Activated T-helper 17 cell treated with anti-CD3 and anti-CD28 coated beads, Interleukin-2, amount 50 U/mL, for 72 hours (primary cell): ENCODE measurements at places on chromosomes 5 and 9. TPM values are rescaled to one million over a fixed set of nuclear protein-coding genes. Genes with fewer than 3 reads are reported as not detected.
A peak's percentile ranks its signal among the peaks of the same experiment; 100 is the strongest.

Gene MED27
- 34.6 TPM for total RNA-seq

- ATAC-seq: no peak
Measured at GRCh38 chr5:122156724-122157325, 27.5 kb downstream of the ZNF474 start.

GRCh38 chr5:56110646-56111403 is 116.1 kb upstream of the IL6ST start:
- no peak for ATAC-seq

DNA sequence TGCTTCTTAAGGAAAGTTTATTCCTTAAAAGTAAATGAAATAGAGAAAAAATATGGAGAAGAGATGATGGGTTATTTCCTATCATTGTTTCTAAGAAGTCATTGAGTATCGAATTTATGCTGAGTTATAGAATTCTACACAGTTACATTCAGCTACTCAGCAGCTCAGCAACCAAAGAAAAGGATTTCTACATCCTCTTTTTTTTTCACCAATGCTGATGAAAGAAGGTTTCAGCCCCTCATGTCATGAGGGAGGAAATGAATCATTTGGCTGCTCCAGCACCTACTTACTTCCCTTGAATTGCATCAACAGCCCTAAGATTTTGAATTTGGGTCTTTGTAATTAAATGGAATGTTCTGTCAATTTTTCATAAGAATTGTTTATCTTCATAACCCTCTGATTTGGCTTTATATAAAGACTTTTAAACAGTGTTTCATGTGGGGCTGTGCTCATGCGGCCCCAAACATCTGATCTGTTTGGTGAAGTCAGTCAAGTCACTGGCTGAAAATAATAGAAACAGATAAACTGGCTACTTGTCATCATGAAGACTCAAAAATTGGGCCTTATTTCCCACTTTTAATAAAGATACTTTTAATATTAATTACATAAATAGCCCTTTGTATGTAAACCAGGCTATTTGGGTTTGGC is 18.5 kb upstream of the SNX2 start:
- ATAC-seq: peak; percentile 59

DNA sequence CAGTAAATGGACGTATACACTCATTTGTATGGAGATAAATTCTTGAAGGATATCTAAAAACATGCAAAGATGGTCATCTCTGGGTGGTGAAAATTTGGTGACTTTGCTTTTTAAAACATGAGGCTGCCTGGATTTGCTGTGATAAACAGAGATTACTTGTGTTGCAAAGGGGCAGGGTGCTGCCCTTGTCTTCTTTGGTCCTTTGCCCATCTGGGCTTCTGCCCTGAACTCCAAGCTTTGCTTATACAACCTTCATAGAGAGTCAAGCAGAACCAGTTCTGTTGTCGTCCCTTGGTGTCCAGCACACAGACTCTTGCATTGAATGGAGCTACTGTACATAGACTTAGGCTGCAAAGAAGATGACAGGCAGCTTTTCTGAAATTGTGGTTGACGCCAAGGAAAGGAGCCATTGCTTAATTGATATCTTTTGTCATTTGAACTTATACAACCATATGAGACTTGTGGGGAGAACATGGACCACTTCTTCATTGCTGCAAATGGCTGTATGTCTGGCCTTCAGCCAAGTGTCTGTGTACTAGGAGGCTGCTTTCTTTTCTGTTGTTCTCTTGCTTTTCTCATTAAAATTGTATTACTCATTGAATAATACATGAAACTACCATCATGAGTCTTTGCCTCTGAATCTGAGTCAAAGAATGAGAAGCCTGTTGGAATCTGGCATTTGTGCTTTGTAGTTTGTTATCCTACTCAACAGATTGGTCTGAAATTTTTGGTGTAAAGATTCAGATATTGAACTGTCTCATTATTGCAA is 152.5 kb downstream of the DMRT2 start:
- ATAC-seq: no peak

Gene ANKRD20A1
- 9.6 TPM for total RNA-seq

Gene KIF24
- 7.1 TPM for total RNA-seq

DNA sequence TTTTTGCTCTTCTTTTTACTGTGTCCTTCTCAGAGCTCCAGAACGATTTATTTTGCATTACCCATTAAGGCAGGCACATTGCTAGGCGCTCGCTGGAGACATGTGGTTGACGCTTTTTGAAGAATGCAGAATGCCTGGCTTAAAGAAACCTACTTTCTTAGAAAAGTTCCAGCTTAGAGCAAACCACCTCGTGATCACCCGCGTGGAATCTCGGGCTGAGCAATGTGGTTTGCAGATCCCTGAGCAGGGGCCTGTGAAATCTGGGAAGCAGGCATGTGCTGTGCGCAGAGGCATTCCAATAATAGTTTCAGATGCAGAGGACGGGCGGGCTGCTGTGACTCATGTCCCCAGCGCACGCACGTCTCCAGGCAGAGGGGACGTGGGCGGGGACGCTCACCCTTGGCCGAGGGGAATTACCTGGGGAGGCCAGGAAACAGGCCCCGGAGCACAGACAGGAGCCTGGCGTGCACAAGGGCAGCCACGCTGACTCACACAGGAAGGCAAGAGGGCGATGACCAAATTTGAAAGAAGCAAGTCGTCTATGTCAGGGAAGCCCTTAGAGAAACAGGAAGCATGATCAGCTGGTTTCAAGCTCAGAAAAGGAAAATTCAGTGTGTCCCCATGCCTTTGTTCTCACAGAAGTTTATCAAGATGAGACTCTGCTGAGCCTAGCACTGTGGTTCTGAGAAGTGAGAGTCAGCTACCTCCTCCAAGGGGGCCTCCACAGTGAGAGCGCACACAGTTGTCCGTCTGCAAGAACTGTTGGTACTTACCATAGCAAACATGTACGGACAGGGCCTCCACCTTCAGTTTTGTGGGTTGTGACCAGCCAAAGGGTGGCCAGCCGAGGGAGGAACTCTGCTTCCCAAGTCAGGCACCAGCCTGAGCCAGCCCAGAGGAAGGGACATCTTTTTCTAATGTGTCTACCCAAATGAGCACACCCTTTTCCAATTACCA is 218.6 kb downstream of the PIK3R1 start:
- ATAC-seq: peak; percentile 94

GRCh38 chr5:103539376-103540330 is 22.9 kb downstream of the NUDT12 start:
- ATAC-seq: no peak

Gene HTR1A
- not detected for total RNA-seq

Gene IGFBPL1
- total RNA-seq: not detected

Gene CATSPER3
- total RNA-seq: 0.50 TPM

DNA sequence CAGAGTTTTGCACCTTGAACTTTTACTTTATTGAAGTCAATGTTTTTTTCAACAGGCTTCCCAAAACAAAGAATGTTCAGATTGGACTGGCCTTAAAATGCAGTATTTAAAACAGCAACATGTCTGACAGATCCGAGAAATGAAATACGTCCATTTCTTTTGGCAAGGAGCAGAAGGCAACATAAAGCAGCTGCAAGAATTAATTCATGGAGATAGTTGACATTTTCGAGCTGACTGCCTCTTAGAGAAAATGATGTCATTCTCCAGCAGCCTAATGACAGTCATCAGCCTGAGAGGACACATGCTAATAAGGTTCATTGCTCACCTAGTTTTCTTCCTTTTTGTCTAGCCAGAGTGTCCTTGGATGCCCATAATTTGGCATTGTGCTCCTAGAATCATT is 232.2 kb upstream of the SEMA6A start:
- no peak for ATAC-seq

Gene PDLIM4
- total RNA-seq: not detected

Gene RGS7BP
- not detected for total RNA-seq

DNA sequence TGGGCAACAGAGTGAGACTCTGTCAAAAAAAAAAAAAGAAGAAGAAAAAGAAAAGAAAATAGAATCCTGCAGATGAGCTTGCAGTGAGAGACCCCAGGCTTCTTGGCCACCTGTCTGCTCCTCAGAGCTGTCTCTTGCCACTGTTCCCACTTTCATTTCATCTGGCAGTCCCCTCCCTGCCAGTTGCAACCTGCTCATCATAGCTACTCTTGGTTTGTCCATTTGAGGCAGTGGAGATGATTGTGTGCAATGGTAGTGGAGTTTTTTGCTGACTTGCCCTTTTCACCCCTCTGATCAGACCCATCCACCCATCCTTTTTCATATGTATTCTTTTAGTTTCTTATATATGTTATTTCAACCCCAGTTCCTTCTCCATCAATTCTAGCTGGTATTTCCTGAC is 28.7 kb downstream of the ANKRD33B start:
- ATAC-seq: no peak

GRCh38 chr5:14497311-14497710 is 84.3 kb upstream of the OTULINL start:
- ATAC-seq: no peak

DNA sequence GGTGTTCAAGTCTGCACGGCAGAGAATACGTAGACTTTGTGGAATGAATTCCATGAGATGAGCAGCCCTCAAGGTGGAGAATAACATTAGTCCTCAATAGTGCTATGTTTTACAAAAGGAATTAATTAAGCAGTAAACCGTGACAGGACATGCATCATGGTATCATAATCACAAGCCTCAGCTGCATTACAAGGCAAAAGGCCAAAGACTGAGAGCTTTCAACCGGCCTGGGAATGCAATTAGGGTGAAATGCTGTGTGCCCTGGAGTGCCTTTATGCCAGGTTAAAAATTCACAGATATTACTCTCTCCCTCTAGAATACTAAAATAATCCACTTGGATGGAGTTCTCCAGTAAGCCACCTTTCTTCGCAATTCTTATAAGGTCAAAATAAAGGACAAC is 270.6 kb downstream of the MLLT3 start:
- no peak for ATAC-seq

Gene GZMA
- total RNA-seq: 10.3 TPM

DNA sequence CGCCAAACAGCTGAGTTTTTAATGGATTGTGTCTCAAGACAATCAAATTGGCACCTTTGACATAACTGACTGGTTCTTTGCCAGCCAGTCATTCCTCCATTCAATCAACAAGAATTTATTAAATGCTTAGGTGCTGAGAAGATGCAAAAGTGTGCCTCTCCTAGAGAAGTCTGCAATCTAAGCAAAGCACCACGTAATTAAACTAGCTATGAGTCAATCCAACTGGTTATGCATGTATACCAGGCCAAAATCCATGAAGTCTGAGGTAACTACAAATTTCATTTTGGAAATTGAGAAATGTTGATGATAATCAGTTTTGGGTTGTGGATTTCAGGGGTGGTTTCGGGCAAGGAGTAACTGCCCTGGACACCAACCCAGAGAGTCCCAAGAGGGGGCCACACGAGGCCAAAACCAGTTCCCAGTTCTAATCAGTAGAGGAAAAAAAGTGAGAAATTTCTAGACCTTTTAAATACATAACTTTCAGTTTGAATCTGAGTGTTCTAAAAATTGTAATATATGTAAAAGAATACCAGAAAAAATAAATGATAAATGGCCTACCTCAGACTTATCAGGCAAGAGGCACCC is 92.6 kb downstream of the EFNA5 start:
- no peak for ATAC-seq

- no peak for ATAC-seq
Measured at GRCh38 chr9:16132513-16132912, 579.7 kb downstream of the CCDC171 start.

Gene LCNL1
- total RNA-seq: not detected

Gene ZCCHC9
- total RNA-seq: 34.9 TPM

- no peak for ATAC-seq
Measured at GRCh38 chr5:54882841-54883240, 102.6 kb downstream of the ESM1 start.

- peak; percentile 76 for ATAC-seq
Measured at GRCh38 chr5:96219580-96220281, 213.3 kb downstream of the PCSK1 start.

Gene TRIM36
- 0.34 TPM for total RNA-seq
